SJSA1 (cell line): ENCODE measurements at places on chromosomes 2 and 18.

- DNase-seq = no peak
These were observed 24.9 kb downstream of the MYO7B start for GRCh38 chr2:127560201-127560930.

- DNase-seq = no peak
These were observed 86.0 kb upstream of the OTX1 start for GRCh38 chr2:62964671-62965070.

DNA sequence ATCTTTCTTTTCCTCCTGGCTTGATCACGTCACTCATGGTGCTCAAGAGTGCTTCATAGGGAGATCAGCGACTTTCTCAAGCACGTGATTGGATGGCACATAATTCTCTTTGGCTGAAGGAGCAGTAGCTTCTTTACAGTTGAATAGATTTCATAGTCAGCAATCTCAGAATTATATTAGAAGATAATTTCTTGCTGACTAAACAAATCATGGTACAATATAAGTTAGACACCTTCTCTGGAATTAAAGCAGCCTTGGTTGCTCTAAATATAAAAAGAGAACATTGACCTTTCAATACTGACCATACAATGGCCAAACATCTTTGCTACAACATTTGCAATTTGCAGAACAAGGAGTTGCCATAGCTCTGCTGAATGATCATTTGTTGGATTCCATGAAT, 238.5 kb upstream of the CHST9 start:
- no peak for DNase-seq

- DNase-seq = no peak
These were observed 17.7 kb upstream of the CNDP1 start for GRCh38 chr18:74516271-74517235.
